Progenitor cell of endocrine pancreas (in vitro differentiated cells): ENCODE measurements at places on chromosomes 1 and 21. TPM values are rescaled to one million over a fixed set of nuclear protein-coding genes. Genes with fewer than 3 reads are reported as not detected.

The FCGR3B gene
- total RNA-seq = not detected in 2 replicates

The COL11A1 gene
- total RNA-seq = 2.3 and 2.4 TPM in 2 replicates

The RXFP4 gene
- total RNA-seq = not detected in 2 replicates

The HFM1 gene
- 9.0 and 9.5 TPM in 2 replicates for total RNA-seq

The PLA2G2C gene
- not detected in 2 replicates for total RNA-seq

The GBP6 gene
- not detected in 2 replicates for total RNA-seq

The RAB25 gene
- total RNA-seq = 93.8 and 99.1 TPM in 2 replicates

The CALML6 gene
- 1.1 and 1.5 TPM in 2 replicates for total RNA-seq

The NHLH2 gene
- total RNA-seq = 0.20 and 0.29 TPM in 2 replicates

The CAMSAP2 gene
- total RNA-seq = 27.9 and 30.4 TPM in 2 replicates

The SRSF10 gene
- total RNA-seq = 215 and 220 TPM in 2 replicates

The ADCY10 gene
- total RNA-seq = 0.55 and 0.60 TPM in 2 replicates

The C2CD4D gene
- total RNA-seq = 1.00 and 1.3 TPM in 2 replicates

The SCYL3 gene
- total RNA-seq = 14.5 and 14.8 TPM in 2 replicates

The C8A gene
- total RNA-seq = 0.77 and 0.98 TPM in 2 replicates

The HPCA gene
- total RNA-seq = 0.96 and 1.1 TPM in 2 replicates

The NBPF4 gene
- not detected in 2 replicates for total RNA-seq

The BMP8A gene
- 0.67 and 0.71 TPM in 2 replicates for total RNA-seq

The LYPD8 gene
- total RNA-seq = not detected in 2 replicates

The DMBX1 gene
- total RNA-seq = not detected in 2 replicates

The SHISAL2A gene
- 0.29 and 0.38 TPM in 2 replicates for total RNA-seq

The OXCT2 gene
- 0.38 TPM in 1 of 2 replicates, not detected in the other for total RNA-seq

The ATAD3C gene
- total RNA-seq = 1.6 and 1.9 TPM in 2 replicates

The SLAMF6 gene
- total RNA-seq = not detected in 2 replicates

The TMCO4 gene
- 16.4 and 18.6 TPM in 2 replicates for total RNA-seq

The PGLYRP3 gene
- total RNA-seq = not detected in 2 replicates

The CLDN14 gene
- not detected in 2 replicates for total RNA-seq

The PBX1 gene
- total RNA-seq = 204 and 205 TPM in 2 replicates

The NTRK1 gene
- 0.36 TPM in 1 of 2 replicates, not detected in the other for total RNA-seq

The SPATA45 gene
- 0.69 TPM in 1 of 2 replicates, not detected in the other for total RNA-seq

The OLFML2B gene
- 0.67 and 1.8 TPM in 2 replicates for total RNA-seq
